Hepatocyte (in vitro differentiated cells): ENCODE measurements at places on chromosomes 16 and 17. TPM values are rescaled to one million over a fixed set of nuclear protein-coding genes. Genes with fewer than 3 reads are reported as not detected.
A peak's percentile ranks its signal among the peaks of the same experiment; 100 is the strongest.

DNA sequence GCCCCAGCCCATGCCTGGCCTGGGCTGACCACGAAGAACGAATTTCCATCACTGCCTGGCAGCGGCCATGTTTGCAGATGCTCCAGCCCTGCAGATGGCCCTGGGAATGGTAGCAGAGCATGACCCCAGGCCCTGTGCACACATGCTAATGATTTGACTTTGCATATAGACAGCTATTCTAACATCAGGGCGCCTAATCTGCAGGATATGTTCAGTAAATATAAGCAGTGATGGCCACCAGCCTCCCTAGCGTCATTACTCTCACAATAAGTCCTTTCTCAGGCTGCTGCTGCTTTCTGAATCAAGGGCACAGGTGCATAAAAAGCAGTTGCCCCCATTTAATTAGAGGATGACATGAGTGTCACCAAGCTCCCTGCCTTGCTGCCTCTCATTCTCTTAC is 24.2 kb downstream of the DNAH9 start:
- no peaks in the 10 kb centered on the region for H3K4me1 ChIP-seq
- no peak overlapping the region for H3K4me3 ChIP-seq
- DNase-seq = no peak
- H3K27me3 ChIP-seq = no peaks in the 10 kb centered on the region

DNA sequence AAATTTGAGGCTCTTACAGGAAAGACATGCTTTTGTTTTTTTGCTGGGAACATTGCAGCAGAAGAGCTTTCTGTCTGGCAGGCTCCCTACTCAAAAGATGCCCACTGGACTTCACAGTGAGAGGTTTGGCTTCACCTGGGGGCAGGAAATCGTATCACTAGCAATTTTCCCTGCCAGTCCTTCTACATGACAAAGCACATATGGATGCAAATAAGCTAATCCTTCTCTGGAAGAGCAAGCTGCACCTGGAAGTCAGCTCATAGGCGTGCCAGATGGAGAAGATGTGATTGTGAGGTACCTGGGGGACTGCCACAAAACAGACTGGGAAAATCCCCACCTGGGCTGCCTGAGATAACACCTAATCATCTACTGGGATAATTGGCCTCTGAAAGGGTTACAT is 195.0 kb upstream of the CPHXL start:
- H3K27me3 ChIP-seq = no peaks in the 10 kb centered on the region
- no peaks in the 10 kb centered on the region for H3K36me3 ChIP-seq
- H3K4me1 ChIP-seq = peaks cover 8% of the 10 kb centered on the region

DNA sequence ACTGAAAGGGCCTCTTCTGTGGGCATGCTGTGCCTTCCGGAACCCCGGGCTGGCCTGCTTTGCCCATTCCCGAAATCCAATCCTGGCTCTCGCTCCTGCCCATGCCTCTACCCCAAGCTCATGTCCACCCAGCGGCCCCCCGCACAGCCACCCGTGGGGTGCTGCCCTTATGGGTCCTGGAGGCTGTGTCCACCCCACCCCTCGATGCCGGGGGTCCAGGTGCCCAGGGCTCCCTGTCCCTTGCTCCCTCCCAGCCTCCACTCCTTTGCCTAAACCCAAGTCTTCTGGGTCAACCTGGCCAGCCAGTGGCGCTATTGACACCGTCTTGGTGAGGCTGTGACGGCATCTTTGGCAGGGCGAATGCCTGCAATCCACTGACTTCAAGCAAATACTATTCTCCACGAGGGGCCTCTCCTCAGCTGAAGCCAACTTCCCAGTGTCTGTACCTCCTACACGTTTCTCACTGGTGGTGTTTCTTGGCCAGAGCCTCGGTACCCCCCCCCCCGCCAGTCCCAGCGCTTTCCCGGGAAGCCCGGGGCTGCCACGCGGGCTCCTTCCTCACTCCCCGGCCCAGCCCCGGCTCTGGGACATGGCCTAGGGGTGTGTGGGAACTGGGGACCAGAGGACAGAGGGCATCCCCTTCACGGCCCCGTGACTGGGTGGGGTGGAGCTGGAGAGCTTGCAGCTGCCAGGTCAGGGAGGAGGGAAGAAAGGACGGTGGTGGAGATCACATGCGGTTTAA is 12.2 kb upstream of the DUS1L start:
- DNase-seq = no peak
- no peak overlapping the region for H3K27ac ChIP-seq
- H3K4me1 ChIP-seq = no peaks in the 10 kb centered on the region

GRCh38 chr17:40547079-40547784 is 18.0 kb downstream of the CCR7 start:
- peak; percentile 2 for DNase-seq
- peaks cover 45% of the 10 kb centered on the region for H3K4me1 ChIP-seq
- no peaks in the 10 kb centered on the region for H3K36me3 ChIP-seq
- no peak overlapping the region for H3K4me3 ChIP-seq
- no peaks in the 10 kb centered on the region for H3K27me3 ChIP-seq
- H3K27ac ChIP-seq = peak overlapping the region; percentile 87

GRCh38 chr16:72923757-72924156 is 124.2 kb downstream of the ZFHX3 start:
- no peaks in the 10 kb centered on the region for H3K27me3 ChIP-seq
- DNase-seq = no peak
- H3K4me1 ChIP-seq = peaks cover 11% of the 10 kb centered on the region

DNA sequence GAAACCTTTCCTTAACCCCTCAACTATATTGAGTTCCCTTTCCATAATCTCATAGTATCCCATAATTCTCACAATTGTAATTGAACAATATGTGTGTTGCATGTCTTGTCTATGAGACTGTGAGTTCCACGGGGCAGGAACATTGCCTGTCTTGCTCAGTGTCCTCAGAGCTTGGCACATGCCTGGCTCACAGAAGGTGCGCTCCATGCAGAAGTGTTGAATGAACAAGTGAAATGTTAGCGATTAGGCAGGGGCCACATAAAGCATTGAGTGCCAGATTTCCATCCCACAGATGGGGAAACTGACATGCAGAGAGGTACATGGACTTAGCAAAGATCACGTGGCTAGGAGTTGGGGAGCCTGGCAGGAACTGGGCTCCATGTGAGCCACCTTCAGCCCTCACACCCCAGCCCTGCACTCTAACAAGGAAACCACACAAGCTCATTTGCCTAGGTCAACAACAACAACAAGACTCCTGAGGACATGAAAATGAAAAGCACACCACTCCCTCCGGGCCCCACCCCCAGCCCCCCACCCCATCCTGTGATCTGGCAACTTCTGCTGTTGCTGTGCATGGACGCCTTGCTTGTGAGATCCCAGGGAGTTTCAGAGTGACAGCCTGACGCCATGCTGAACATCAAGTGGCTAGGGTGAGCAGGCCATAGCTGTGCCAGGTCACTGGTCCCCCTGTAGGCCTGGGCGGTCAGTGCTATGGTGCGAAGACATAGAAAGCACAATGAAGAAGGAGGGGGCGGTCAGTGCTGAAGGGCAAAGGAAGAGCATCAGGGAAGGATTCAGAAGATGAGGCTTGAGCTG is 5.0 kb downstream of the PIK3R5 start:
- no peak for DNase-seq
- H3K27me3 ChIP-seq = peaks cover 48% of the 10 kb centered on the region
- no peak overlapping the region for H3K27ac ChIP-seq
- H3K4me3 ChIP-seq = no peak overlapping the region
- no peaks in the 10 kb centered on the region for H3K36me3 ChIP-seq

- no peaks in the 10 kb centered on the region for H3K36me3 ChIP-seq
- peaks cover 59% of the 10 kb centered on the region for H3K27me3 ChIP-seq
- H3K27ac ChIP-seq = no peak overlapping the region
Observed at GRCh38 chr17:20008242-20009051, 712 bp upstream of the SPECC1 start.

DNA sequence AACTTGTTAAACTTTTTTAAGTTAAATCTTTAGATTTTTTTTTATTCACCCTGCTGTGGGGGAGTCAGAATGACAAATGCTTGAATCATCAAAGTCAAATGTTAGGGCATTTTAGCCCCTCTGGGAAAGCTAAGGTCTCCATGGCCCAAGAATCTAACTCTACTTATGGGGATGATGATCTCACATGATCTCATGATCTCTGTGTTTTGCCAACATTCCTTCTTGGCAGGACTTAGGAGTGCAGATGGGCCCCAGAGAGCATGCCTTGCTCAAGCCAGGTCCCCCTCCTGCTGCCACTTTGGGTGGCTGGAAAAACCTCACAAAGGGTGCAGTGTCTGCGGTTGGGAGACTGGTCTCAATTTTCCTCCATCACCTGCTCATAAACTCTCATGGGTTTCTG is 108.6 kb downstream of the PRKCB start:
- no peaks in the 10 kb centered on the region for H3K4me1 ChIP-seq
- H3K27ac ChIP-seq = no peak overlapping the region
- H3K4me3 ChIP-seq = no peak overlapping the region

DNA sequence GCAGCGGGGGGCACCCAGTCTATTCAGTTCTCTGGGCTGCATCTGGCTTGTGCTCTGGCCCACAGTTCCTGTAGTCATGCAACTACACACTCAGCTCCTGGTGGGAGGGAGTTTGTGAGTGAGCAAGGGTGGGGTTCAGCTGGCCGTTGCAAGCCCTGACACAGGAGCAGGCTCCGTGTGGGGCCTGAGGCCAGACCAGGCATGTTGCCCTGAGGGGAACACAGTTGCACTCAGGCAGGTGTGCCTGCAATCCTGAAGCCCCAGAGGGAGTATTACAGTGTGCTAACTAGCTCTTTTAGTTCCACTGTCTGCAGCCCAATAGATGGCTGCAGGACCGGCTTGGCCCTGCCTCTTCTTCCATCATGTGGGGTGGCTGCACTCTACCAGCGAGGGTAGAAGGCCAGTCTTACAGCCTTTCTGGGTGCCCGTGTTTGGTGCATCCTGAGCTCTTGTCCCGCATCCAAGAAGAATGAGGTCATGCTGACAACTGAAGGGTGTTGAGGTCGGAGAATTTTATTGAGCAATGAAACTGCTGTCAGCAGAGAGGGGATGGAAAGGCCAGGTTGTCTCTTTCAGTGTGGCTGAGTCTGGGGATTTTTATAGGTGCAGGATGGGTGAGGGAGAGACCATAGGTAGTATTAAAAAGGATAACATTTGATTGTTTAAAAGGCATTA is 49.9 kb upstream of the ELAC2 start:
- no peak overlapping the region for H3K27ac ChIP-seq
- no peaks in the 10 kb centered on the region for H3K36me3 ChIP-seq
- peaks cover 3% of the 10 kb centered on the region for H3K27me3 ChIP-seq
- no peak overlapping the region for H3K4me3 ChIP-seq

- no peaks in the 10 kb centered on the region for H3K27me3 ChIP-seq
- H3K4me3 ChIP-seq = no peak overlapping the region
- no peaks in the 10 kb centered on the region for H3K36me3 ChIP-seq
- H3K4me1 ChIP-seq = no peaks in the 10 kb centered on the region
Observed at GRCh38 chr16:61730997-61731396, 305.2 kb downstream of the CDH8 start.

- no peaks in the 10 kb centered on the region for H3K36me3 ChIP-seq
- no peak overlapping the region for H3K4me3 ChIP-seq
- peak; percentile 21 for DNase-seq
- peak overlapping the region; percentile 33 for H3K27ac ChIP-seq
- H3K4me1 ChIP-seq = peaks cover 3% of the 10 kb centered on the region
- H3K27me3 ChIP-seq = no peaks in the 10 kb centered on the region
Observed at GRCh38 chr17:62085511-62086408, 20.7 kb upstream of the MED13 start.

GRCh38 chr16:19664166-19664565 is 53.9 kb downstream of the KNOP1 start:
- H3K36me3 ChIP-seq = peaks cover 3% of the 10 kb centered on the region
- H3K4me3 ChIP-seq = no peak overlapping the region
- DNase-seq = no peak
- no peaks in the 10 kb centered on the region for H3K27me3 ChIP-seq
- no peak overlapping the region for H3K27ac ChIP-seq
- no peaks in the 10 kb centered on the region for H3K4me1 ChIP-seq

DNA sequence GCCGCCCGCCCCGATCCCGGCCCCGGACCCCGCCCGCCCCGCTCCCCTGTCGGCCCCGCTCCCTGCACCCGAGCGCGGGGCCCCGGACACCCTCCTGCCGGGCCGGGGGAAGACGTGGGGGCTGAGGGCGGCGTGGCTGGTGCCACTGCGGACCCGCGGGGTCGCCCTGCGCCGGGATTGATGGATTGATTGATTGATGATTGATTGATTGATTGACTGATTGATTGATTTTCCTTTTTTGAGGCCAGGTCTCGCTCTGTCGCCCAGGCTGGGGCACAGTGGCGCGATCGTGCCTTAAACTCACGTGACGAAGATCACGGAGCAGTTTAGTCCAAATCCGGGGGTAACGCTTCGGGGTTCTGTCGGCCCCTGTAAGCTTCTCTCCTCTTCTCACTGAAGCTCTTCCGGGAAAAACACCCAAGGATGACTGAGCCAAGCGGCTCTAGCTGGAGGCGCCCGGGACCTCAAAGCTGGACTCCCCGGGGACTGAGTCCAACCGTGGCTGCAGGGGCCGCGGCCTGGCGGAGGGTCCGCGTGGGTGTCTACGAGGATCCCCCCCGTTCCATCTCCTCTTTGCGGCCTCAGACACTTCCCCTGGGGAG is 40.2 kb upstream of the BHLHA9 start:
- peaks cover 13% of the 10 kb centered on the region for H3K4me1 ChIP-seq
- H3K4me3 ChIP-seq = peak overlapping the region; percentile 27
- no peaks in the 10 kb centered on the region for H3K36me3 ChIP-seq
- peaks cover 49% of the 10 kb centered on the region for H3K27me3 ChIP-seq
- no peak overlapping the region for H3K27ac ChIP-seq

DNA sequence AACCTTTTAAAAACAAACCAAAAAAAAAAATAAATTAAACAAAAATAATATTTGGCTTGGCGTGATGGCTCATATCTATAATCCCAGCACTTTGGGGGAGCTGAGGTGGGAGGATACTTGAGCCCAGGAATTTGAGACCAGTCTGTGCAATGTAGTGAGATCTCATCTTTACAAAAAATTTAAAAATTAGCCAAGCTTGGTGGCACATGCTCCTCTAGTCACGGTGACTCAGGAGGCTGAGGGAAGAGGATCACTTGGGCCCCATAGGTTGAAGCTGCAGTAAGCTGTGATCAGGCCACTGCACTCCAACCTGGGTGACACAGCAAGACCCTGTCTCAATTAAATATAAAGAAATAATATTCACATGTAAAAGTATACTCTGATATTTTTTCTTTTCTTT is 12.2 kb downstream of the GNGT2 start:
- no peak for DNase-seq
- H3K27me3 ChIP-seq = peaks cover 4% of the 10 kb centered on the region
- no peak overlapping the region for H3K4me3 ChIP-seq
- H3K4me1 ChIP-seq = no peaks in the 10 kb centered on the region

- DNase-seq = peak; percentile 95
- H3K4me1 ChIP-seq = peaks cover 40% of the 10 kb centered on the region
- peak within 1 kb of the TSS; percentile 86 for H3K4me3 ChIP-seq
- H3K36me3 ChIP-seq = no peaks in the 10 kb centered on the region
Observed at GRCh38 chr16:4315186-4316107, at the start of gene GLIS2. Gene GLIS2 (plus strand): TSS chr16:4316067. CDS start chr16:4332281, 16,214 bp downstream.

- H3K4me1 ChIP-seq = peaks cover 8% of the 10 kb centered on the region
- H3K27ac ChIP-seq = no peak overlapping the region
- no peak overlapping the region for H3K4me3 ChIP-seq
- no peak for DNase-seq
Observed at GRCh38 chr16:72009779-72010178, 1.2 kb downstream of the DHODH start.

- H3K4me3 ChIP-seq = no peak overlapping the region
- no peaks in the 10 kb centered on the region for H3K27me3 ChIP-seq
- DNase-seq = no peak
Observed at GRCh38 chr16:25893332-25893731, 201.6 kb downstream of the HS3ST4 start.

The ATP2A1 gene
- polyA plus RNA-seq = 0.49 and 2.3 TPM in 2 replicates

The EPX gene
- not detected in 2 replicates for polyA plus RNA-seq

The PRAC1 gene
- not detected in 2 replicates for polyA plus RNA-seq

The MYO18A gene
- polyA plus RNA-seq = 32.2 and 33.8 TPM in 2 replicates

The GSG1L gene
- polyA plus RNA-seq = not detected in 2 replicates

The CCDC154 gene
- polyA plus RNA-seq = 1.6 and 4.6 TPM in 2 replicates

The MYH13 gene
- polyA plus RNA-seq = not detected in 2 replicates

The PKMYT1 gene
- polyA plus RNA-seq = 17.1 and 21.0 TPM in 2 replicates

The SOX9 gene
- 74.6 and 87.3 TPM in 2 replicates for polyA plus RNA-seq

The NXPH3 gene
- 0.21 and 0.77 TPM in 2 replicates for polyA plus RNA-seq

The CNTNAP1 gene
- 2.0 and 2.6 TPM in 2 replicates for polyA plus RNA-seq
